ENCODE measurements at places on chromosomes 2 and 18.

DNA sequence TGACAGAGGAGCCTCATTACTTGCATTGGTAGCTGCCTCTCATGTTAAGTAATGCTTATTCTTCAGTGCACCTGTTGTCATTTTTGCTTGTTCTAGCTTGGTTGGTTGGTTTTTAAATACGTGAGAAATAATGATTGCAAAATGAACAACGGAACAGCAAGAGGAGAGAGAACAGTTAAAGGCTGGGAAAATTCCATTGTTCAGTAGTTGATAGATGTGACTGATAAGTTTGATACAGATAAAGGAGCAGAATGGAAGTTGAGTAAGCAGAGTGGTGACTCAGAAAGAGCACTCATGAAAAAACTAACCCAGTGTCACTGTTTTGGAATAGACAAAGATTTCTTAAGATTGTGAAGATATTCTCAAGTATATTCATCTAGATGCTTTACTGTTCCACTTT, 50.5 kb downstream of the MTA3 start:
- DNase-seq = peak; percentile 74

DNA sequence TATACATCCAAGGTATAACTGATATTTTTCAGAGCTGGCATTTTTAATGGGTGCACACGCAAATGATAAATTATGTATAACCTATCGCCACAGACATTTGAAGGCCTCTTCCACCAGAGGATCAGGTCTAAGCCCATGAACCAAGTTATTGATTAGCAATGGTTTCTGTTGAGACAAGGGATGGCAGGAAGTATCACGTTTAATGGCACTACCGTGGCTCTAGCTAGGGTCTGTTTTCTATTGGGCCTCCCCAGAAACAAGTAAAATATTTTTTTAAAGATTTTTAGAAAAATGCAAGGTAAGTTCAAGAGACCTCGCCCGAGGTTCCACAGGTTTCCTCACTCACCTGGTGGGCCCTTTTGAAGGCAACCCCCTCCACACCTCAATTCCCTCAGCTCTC, 667 bp downstream of the GFPT1 start:
- no peak for DNase-seq

DNA sequence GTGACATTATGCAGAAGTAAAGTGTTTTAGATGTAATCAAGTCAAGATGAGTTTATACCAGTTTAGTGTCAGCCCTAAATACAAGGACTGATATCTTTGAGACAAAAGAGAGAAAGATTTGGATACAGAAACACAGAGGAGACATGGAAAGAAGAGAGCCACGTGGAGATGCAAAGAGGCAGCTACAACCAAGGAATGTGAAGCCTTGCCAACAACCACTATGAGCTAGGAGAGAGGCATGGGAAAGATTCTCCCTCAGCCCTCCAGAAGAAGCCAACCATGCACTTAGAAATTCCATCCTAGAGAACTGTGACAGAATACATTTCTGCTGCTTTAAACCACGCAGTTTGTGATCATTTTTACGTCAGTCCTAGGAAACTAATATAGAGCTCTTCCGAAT, 217.2 kb downstream of the DOK6 start:
- DNase-seq = peak; percentile 46

DNA sequence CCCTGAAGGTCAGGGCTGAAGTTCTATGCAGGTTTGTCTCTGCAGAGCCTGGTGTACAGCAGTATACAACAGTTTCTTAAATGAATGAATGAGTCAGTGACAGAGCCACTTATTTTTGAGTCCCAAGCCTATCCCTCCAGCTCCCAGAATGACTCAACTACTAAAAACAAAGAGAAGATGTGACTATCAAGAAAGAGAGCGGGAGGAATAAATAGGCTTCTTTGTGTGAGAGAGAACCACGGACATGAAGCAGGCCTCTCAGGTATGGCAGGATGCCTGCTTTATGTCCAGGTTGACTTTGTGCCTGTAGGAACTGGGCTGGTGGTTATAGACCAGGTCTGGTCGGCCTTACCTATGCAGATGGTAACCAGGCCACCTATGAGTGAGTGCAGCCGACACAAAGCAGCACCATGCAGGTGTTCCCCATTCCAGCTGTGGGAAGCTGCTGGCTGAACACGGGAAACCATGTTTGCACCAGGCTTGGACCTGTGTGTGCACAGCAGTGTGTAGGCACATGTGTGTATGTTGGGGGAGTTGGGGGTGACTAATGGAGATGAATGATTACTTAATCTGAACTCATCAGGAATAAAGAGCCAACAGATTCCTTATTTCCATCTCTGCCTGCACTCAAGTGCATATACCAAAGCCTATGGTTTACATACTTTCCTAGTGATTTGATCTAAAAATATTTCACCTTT, 171.0 kb downstream of the OSR1 start:
- peak; percentile 11 for DNase-seq

DNA sequence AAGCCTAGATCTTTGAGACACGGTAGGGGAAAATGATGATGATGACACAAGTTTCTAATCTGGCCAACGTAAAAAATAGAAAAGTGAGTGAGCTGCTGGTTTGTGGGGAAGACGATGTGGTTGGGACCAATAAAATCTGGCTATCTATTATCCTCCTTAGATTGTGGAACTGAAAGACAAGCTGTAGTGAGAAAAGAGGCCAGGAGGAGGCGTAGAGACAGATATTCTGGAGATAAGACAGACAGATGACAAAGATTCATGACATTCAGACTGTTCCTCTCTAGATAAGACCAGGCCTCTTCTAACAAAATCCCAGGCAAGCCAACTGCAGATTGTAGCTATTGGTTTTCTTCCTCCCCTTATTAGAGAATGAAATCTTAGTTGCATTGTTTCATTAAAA, 376.3 kb upstream of the UBE2E3 start:
- DNase-seq = peak; percentile 21

DNA sequence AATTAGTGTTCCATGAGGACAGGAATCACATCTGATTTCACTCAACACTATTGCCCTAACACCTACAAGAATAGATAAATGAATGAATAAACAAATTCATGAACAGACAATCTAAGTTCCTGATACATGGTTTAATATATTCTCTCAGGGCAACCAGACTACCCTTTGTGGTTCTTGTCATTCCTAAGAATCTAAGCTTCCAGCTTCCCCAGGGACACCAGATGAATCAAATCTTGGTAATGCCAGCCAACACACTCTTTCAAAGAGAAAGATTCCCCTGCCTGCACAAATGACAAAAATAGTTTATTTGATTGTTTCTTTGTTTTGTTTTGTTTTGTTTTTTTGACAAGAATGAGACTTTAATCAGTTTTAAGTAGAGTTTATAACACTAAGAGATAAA, 237.5 kb upstream of the CHAC2 start:
- DNase-seq = no peak

DNA sequence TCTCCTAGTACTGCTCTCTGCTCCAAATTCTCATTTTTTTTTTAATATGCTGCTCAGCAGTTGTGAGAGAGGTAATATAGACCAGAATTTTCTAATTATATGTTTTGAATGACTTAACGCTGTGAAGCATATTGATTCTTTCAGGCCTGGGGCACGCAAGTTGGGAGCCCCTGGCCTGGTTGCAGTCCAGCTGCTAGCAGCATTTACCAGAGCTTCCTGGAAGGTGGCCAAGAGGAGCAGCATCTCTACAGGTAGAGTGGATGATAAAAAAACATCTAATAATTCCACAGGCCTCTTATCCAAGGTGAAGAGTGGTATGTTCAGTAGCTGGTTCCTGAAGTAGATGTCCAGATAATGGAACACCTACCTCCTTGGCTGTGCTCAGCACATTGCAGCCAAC, 7.3 kb upstream of the UGP2 start:
- DNase-seq = no peak

GRCh38 chr2:174004905-174005605, 39.9 kb upstream of the SP3 start:
- peak; percentile 82 for DNase-seq

DNA sequence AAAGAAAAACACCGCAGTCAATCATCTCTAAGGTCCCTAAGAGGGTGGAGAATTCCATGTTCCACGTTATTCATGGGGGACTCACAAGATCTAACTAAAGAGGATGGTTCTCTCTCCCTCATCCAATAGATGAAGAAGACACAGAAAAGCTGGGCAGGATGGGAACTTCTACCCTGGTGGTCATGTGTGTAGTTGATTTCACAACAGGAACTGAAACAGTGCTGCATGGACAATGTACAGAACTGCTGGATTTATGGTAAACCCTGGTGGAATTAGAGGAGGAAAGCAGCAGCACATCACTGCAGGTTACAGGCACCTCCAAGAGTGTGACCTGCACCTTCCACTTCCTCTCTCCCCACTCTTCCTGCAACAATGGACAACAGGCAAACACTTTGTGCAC, 31.4 kb downstream of the FECH start:
- no peak for DNase-seq

DNA sequence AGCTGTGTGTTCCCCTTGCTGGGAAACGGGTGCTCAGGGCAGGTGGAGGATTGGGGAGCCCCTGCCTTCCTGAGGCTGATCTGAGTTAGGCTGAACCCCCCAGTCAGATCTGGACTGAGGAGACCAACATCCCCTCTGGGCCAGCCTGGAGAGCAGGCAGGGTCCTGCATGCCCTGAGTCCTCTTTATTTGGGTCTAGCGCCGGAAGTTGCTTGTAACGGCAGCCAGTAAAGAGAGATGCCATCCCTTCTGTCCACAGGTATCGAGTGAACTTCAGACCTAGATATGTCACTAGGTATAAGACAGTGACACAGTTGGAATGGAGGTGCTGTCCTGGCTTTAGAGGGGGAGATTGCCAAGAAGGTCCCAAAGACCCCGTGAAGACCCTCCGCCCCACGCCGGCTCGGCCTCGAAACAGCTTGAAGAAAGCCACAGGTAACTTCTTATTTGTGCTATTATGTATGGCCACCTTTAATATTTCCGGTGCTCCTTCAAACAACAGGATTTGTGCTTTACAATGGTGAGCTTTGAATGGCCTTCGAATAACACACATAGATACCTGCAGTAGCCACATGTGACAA, 38.0 kb downstream of the EMILIN2 start:
- no peak for DNase-seq

GRCh38 chr2:228649447-228649846, 468.0 kb upstream of the SPHKAP start:
- no peak for DNase-seq

GRCh38 chr18:79540161-79540903, 139.3 kb upstream of the CTDP1 start:
- no peak for DNase-seq

- DNase-seq = no peak
These were observed 66.4 kb downstream of the ZNF516 start for GRCh38 chr18:76428396-76429261.

- no peak for DNase-seq
These were observed 956 bp downstream of the ESPNL start for GRCh38 chr2:238100821-238101771.

DNA sequence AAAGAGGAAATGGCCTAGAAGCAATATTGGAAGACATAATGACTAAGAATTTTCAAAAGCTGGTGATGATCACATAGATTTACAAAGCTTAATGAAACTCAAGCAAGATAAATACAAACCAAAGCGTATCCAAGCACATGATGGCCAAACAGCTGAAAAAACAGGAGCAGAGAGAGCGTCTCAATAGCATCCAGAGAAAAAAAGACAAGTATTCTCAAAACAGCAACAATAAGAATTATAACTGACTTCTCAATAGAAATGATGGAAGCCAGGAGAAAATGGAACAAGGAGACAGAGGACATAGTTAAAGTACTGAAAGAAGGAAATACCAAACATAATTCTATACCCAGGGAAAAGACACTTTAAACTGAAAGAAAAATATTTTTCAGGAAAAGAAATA, 437.2 kb upstream of the TNP1 start:
- no peak for DNase-seq

Data from fibroblast of pulmonary artery (primary cell).